ENCODE measurements at places on chromosomes 1 and 21.

DNA sequence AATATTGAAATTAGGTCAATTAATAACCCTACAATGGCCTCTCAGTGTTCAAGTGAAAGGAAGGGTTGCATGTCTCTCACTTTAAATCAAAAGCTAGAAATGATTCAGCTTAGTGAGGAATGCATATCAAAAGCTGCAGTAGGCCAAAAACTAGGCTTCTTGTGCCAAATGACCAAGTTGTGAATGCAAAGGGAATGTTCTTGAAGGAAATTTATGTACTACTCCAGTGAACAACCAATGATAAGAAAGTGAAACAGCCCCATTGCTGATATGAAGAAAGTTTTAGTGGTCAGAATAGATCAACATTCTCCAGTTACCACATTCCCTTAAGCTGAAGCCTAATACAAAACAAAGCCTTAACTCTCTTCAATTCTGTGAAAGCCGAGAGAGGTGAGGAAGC is 10.0 kb downstream of the MAEL start:
- DNase-seq = no peak

- DNase-seq = peak; percentile 30
Observed at GRCh38 chr1:203338335-203339036, 12.4 kb downstream of the FMOD start.

DNA sequence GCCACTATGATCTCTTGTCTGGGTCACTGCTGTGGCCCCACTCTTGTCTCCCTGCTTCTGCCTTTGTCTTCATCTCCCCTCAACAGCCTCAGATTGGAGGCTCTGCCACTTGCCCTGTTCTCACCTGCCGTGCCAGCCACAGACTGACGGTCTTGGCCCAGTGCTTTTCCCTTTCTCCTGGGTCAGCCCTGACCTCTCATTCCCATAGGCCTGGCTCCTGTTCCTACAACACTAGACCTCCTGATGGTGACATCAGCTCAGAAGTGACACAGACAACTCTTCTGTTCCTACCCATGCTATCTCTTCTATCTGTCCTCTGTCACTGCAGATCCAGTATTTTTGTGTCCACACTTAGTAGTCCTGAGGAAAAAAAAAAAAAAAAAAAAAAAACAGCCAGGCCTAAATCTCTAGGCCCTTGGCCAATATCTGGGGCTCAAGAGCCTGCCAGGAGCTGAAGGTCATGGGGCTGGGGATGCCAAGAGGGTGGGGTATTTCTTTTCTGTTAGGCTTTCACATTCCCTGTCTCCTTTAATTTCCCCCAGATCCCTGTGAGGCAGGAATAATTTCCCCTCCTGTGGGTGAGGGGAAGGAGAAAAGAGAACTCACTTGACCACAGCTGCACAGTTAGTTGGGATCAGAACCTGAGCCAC is 42.0 kb upstream of the FOXO6 start:
- DNase-seq = no peak

GRCh38 chr1:101820071-101820470 is 176.7 kb downstream of the OLFM3 start:
- no peak for DNase-seq

- DNase-seq = no peak
Observed at GRCh38 chr1:60402816-60403215, 329.2 kb upstream of the C1orf87 start.

DNA sequence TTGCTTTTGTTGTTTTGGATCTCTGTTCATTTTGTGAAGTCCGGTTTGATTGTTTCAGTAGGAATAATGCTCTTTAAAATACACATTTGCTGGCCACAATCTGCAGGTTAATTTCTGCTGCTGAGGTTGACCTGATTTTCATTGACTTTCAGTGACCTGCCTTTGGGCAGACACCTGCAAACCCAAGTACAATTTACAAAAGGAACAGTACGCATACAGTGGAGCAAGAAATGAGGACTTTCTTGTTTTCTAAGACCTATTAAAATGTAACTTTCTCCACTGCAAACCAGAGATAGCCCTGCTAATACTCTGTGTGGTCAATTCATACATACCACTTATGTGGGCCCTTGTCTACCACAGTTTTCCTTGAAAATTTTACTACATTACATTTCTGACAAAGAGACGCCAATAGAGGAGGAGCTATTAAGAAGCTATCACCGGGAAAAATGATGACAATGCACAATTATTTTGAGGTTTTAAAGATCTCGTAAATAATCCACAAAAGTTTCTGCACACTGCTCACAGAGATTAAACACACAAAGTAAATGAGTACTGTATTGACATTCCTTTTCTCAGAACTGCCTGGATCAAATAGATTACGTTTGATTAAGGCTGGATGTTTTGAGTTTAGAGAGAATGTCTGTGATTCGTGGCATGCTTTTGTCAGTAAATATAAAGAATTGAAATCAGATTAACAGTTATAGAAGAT is 141.9 kb downstream of the SDCCAG8 start:
- no peak for DNase-seq

DNA sequence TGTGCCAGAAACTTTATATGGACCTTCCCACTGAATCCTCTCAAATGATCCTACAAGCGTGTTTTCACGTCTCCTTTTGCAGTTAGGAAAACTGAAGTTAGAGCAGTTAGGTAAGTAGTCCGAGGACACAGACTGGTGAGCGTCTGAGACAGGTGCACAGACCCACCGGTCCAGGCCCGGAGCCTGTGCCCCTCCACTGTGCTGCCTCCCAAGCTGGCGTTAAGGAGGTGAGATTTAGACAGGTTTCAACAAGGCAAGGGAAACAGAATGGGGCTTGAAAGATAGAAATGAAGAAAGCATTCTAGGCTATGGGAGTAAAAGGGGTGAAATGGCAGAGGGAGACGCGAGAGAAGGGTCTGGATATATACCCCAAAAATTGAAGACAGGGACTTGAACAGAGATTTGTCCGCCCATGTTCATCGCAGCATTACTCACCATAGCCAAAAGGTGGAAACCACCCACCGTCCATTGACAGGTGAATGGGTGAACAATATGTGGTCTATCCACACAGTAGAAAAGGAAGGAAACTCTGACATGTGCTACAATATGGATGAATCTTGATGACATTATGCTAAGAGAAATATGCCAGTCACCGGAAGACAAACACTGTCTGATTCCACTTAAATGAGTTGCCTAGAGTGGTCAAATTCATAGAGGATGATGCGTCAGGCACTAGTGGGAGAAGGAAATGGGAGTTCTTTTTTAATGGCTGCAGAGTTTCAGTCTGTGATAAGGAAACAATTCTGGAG is 15.7 kb upstream of the PKP1 start:
- no peak for DNase-seq

DNA sequence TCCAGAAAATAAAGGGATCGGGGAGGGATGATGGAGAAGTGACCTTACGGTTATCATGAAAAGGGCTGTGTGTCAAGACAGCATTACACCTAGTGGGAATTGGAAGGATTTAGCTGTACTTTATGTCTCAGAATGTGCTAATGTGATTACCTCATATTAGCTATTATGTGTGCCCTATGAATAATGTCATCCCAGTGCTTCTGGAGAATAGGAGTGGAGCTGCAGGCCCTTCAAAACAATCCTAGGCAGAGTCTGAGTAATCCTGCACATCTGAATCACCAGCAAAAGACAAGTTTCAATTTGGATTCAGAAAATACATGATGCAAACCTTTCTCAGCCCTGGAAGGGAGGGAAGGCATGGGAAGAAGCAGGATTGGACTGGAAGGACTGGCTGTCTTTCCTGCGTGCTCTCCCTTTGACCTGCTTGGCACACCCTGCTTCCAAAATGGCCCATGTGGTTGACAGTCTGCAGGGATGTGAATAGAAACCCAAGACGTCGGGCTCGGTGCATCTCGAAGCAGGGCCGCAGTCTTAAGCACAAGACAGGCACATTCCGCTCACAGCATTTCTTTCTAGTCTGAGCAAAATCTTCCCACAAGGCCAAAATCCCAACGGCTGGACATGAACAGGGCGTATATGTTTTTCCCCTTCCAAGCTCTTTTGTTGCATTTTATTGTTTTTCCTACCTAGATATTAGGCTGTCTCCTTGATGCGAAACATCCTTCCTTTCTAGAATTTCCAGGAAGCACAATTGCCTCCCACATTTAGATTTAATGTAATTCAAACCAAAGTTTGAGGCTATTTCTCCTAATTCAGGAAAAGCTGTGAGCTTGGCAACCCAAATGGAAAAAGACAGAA is 54.3 kb upstream of the TARBP1 start:
- DNase-seq = peak; percentile 62

GRCh38 chr1:23496490-23497181 is 12.7 kb upstream of the ASAP3 start:
- DNase-seq = peak; percentile 88

- no peak for DNase-seq
Observed at GRCh38 chr1:223016890-223017289, 126.2 kb downstream of the TLR5 start.

- peak; percentile 17 for DNase-seq
Observed at GRCh38 chr1:54277451-54278341, 77.7 kb downstream of the MRPL37 start.

- no peak for DNase-seq
Observed at GRCh38 chr1:25710583-25711347, 89.2 kb upstream of the SELENON start.

- DNase-seq = no peak
Observed at GRCh38 chr1:242086706-242087105, 87.8 kb upstream of the MAP1LC3C start.

- DNase-seq = no peak
Observed at GRCh38 chr1:203322500-203323179, 17.3 kb downstream of the BTG2 start.

DNA sequence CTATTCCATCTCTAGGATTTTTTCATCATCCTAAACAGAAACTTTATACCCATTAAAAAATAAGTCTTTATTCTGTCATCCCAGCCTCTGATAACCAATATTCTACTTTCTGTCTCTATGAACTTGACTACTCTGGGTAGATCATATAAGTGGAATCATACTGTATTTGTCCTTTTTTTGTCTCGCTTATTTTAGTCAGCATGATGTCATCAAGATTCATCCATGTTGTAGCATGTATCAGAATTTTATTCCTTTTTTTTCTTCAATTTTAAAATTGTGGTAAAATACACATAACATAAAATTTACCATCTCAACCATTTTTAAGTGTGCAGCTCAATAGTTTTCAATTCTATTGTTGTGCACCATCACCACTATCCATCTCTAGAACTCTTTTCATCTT is 90.0 kb downstream of the SYT14 start:
- DNase-seq = no peak

GRCh38 chr1:43868741-43869067 is 64.9 kb upstream of the ARTN start:
- DNase-seq = no peak

GRCh38 chr1:206608108-206608698 is 4.1 kb downstream of the EIF2D start:
- DNase-seq = peak; percentile 61

DNA sequence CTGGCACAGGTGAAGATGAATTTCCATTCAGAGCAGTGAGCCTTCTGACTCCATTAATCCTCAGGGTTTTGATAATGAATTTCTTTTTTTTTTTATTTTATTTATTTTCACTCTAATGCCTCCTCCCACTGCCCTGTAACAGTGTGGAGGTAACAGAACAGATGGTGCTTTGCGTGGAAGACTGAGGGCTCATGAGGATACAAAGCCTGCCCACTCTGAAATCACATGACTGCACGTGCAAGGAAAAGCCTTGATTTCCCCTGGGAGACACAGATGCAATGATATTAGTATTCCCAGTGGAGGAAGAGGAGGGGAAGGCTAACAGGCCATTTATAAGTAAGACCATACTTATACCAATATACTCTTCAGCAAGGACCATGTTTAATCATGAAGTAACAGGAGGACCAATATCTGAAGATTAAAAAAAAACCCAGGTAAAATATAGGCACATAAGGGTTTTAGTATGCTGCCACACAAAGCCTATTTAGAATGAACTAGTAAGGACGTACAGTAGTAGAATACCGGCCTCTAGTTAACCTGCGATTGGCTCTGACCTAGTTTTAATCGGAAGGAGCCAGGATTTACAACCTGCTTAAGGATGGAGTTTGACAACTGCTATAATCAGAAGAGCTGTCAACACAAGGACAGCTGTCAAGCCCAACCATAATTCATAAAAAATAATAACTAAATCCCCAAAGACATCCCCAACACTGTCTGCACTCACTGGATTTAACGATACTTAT is 69.6 kb downstream of the LHX4 start:
- DNase-seq = no peak

GRCh38 chr1:221965252-221965651 is 223.4 kb upstream of the DUSP10 start:
- no peak for DNase-seq

GRCh38 chr1:66788231-66788939 is 12.7 kb downstream of the INSL5 start:
- DNase-seq = peak; percentile 16

- no peak for DNase-seq
Observed at GRCh38 chr21:32383812-32384211, 9.0 kb downstream of the URB1 start.

DNA sequence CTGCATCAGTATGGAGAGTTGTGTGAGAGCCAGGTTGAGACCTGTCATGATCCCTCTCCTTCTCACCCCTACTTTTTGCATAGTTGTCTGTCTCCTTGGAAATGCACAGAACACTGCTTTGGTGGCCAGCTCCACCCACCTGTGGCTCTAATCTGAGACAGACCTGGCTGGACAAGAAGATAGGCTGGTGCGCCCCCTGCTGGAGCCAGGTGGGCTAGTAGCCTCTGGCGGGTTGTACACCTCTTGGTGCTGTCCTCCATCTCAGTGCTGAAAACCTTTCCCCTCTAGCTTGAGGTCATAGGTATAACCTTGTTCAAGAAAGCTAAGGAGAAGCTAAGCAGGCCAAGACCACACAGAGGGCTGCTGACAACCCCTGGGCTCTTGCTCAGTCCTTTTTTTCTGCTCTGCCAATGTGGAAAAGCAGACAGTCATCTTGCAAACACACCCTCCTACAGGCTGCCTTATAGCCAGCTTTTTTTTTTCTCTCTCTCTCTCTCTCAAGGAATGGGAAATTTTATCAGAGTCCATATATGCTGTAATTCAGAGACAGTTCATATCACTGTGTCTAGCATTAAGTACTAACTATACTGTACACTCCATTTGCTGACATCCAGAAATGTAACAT is 58.8 kb upstream of the SPATA6 start:
- DNase-seq = peak; percentile 34

DNA sequence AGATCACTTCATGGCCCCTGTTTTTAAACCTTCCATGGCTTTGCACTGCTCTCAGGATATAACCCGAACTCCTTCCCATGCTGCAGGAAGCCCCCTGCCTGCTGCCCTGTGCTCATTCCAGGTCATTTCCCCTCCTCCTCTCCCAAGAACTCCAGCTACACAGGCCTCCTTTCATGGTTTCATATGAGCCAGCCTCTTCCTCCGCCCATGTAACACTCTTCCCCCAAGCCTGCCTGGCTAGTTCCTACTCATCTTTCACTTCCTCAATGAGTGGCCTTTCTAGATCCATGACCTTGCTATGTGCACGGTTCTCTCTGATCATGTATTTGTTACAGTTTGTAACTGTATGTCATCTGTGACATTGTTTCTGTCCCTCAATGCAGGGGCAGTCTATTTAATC is 3.1 kb upstream of the NCF2 start:
- no peak for DNase-seq

DNA sequence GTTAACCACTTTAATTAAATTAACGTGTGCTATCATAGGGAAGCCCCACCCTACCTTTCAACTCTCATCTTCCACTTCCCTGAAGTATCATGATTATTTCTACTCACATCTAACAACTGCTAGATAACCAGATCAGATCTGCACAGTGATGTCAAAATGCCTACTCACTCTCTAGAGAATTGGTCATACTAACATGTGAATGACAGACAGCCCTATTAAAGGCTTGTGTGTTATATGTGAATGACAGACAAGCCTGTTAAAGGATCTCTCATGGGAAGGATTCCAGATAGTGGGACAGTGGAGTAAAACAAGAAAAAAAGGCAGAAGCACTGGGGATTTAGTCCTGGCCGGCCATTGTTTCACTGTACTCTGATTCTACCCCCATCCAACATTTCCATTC is 12.6 kb downstream of the VTCN1 start:
- DNase-seq = no peak
